Uterus (tissue), 4 donors: ENCODE measurements at places on chromosomes 11 and 22.

GRCh38 chr11:114058871-114059277 is 637 bp upstream of the ZBTB16 start:
- peaks cover 2% of the 10 kb centered on the region for H3K4me1 ChIP-seq
- H3K27me3 ChIP-seq: no peaks in the 10 kb centered on the region
- peak overlapping the region; percentile 99 for H3K27ac ChIP-seq

DNA sequence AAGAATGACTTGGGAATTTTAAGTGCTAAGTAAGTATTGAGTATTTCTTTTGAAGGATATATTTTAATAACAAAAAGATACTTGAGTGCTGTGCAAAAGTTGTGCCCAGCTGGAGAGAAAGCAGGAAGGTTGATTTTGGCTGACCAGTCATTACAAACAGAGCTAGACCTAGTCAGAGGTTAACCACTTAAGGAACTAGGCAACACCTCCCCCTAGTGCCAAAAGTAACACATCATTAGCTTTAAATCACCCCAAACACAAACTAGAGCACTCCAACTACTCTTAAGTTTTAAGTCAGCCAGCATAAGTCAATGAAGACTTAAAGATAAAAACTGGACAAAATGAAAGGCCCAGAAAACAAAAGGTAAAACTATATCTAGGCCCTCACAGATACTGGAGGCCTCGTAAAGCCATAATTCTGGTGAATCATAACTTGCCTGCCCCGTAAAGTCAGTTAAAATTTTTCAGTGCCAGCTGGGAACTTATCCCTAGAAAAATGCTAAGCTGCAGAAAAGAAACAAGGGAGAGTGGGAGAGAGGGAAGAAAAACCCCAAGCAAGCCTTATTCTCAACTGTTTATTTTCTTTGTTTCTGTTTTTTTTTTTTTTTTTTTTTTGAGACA is 4.6 kb downstream of the TMEM9B start:
- peak overlapping the region; percentile 29 for H3K27ac ChIP-seq
- no peaks in the 10 kb centered on the region for H3K4me1 ChIP-seq
- peak; percentile 54 for DNase-seq

DNA sequence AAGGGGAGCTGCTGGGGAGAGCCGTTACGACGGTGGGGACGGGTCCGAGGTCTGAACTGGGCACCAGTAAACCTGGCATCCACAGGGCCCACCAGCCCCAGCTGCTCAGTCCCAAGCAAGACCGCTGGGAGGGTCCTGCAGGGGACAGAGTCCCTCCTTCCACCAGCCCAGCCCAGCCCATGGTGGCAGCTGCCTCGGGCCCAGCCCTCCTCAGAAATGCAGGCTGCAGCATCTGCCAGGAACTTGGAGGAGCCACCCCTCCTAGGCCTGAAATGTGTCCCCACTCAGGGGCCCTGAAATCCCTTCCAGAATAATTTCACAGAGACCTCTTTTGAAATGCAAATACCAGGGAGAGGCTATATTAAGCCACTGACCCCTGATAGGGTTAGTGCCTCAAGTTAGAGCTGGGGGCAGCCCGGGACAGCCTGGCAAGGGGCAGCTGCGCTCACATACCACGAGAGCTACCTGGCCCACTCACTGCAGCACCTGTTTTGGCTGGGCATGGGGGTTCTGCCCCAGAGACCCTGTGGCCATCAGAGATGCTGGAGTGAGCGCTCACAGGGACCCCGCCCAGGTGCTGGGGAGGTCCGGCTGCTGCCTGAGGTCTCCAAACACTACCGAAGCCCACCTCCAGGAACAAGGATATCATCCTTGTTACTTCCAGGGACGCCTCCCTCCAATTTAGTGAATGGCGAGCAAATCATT is 53.1 kb downstream of the CELSR1 start:
- no peaks in the 10 kb centered on the region for H3K4me1 ChIP-seq
- DNase-seq: no peak
- H3K27me3 ChIP-seq: no peaks in the 10 kb centered on the region
- H3K4me3 ChIP-seq: no peak overlapping the region

- H3K36me3 ChIP-seq: no peaks in the 10 kb centered on the region
- DNase-seq: no peak
- H3K27ac ChIP-seq: no peak overlapping the region
Observed at GRCh38 chr22:45918459-45919370, 58.2 kb downstream of the WNT7B start.

DNA sequence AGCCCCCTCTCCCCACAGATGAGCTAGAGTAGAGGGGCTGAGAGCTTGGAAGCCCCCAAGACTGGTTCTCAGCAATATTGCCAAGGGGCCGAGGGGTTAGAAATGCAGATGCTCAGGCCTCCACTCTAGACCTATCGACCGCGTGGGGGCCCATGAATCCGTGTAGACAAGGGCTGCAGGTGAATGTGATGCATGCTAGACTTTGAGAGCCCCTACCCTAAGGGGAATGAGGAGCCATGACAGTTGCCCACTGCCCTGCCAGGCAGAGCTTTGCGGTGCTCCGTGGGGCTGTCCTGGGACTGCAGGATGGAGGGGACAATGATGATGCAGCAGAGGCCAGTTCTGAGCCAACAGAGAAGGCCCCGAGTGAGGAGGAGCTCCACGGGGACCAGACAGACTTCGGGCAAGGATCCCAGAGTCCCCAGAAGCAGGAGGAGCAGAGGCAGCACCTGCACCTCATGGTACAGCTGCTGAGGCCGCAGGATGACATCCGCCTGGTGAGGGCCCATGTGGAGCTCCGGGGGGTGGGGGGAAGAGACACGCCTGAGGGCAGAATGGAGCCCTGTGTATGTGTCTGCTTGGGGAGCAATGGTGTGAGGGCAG is 1.3 kb downstream of the SSH3 start:
- H3K4me3 ChIP-seq: peak overlapping the region; percentile 64
- no peaks in the 10 kb centered on the region for H3K27me3 ChIP-seq
- peak overlapping the region; percentile 84 for H3K27ac ChIP-seq
- H3K36me3 ChIP-seq: no peaks in the 10 kb centered on the region
- no peaks in the 10 kb centered on the region for H3K4me1 ChIP-seq

GRCh38 chr22:45402466-45402985 is 10.9 kb downstream of the SMC1B start:
- DNase-seq: no peak
- no peaks in the 10 kb centered on the region for H3K36me3 ChIP-seq
- no peak overlapping the region for H3K4me3 ChIP-seq
- H3K27ac ChIP-seq: no peak overlapping the region
- no peaks in the 10 kb centered on the region for H3K27me3 ChIP-seq
